Smooth muscle cell of the pulmonary artery (primary cell): ENCODE measurements at places on chromosomes 1 and 21. TPM values are rescaled to one million over a fixed set of nuclear protein-coding genes. Genes with fewer than 3 reads are reported as not detected.

S100A13 gene
- 38.4 and 57.6 TPM in 2 replicates for total RNA-seq

CDC42 gene
- total RNA-seq, result 209 and 250 TPM in 2 replicates

PALMD gene
- 2.6 and 14.5 TPM in 2 replicates for total RNA-seq

ZNF281 gene
- 31.8 and 34.9 TPM in 2 replicates for total RNA-seq
